ENCODE measurements at places on chromosomes 7 and 10.

- DNase-seq: no peak
Observed at GRCh38 chr7:95686109-95686508, 86.2 kb upstream of the DYNC1I1 start.

DNA sequence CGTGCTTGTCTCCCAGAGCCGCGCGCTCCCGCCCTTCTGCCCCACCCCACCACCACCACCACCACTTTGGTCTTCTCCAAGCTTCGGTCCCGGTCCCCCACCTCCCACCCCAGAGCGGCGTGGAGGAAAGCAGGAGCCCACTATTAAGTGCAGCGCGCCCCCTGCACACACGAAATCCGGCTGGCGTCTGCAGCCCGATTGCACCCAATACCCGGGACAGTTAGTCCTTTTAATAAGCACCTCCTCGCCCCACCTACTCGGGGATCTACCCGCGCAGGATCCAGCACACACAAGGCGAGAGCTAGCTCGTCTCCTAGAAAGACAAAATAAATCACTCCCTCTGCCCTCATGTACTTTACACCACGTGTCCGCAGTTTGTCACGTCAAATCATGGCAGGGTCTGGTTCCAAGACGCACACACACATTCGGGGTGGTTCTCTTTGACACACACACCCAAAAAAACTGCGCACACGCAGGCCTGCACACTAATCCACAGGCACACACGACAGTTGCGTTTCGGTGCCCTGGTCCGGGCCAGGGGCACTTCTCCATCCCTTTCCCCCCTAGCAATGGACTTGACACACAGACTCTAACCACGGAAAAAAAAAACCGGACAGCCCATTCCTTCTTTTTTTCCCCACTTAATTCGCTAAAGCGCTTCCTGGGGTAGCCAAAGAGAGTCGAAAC lies 1.6 kb downstream of the SFMBT2 start:
- DNase-seq: no peak

DNA sequence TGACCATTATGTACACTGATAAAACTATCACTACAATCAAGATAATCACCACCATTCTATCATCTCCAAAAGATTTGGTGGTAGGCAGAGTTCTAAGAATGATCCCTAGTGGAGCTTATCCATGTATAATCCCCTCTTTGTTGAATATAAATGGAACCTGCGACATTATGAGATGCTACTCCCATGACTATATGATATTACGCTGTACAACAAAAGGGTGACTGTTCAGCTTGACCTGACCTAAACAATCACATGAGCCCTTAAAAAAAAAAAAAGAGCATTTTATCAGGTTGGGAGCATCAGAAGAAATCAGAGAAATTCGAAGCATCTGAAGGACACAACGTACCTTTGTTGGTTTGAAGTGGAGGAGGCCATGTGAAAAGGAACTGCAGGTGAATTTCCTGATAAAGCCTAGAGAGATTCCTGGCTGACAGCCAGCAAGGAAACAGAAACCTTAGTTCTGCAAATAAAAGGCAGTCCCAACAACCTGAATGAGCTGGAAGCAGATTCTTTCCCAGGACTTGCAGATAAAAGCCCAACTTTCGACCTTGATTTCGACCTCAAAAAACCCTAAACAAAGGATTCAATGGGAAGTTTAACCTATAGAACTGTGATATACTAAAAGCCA lies 270.7 kb downstream of the ADRA2A start:
- no peak for DNase-seq

DNA sequence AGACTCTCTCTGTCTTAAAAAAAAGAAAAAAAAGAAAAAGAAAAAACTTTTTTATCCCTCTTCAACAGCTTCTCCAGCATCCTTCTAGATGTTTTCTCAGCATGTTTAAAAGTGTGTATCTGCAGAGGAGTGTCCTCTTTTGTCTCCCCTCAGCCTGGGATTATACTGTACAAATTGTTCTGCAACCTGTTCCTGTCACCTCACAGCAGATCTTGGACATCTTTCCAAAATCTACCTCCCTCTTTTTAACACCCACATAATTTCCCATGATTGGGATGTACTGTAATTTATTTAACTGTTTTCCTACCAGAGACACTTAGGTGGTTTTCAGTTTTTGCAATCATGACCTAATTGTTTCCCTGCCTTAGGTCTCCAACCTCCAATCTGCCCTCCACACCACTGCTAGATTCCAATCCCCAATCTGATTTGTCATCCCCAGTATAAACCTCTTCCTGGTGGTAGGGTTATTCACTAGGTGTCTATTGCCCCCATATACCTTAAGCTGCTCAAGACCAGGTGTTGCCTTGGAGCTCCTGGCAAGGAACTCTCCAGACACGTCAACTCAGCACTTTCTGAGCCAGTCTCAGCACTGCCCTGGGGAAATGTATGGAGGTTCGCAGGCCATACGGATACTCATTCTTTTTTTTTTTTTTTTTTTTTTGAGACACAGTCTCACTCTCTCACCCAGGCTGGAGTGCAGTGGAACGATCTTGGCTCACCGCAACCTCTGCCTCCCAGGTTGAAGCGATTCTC lies 17.6 kb upstream of the DDIT4 start:
- no peak for DNase-seq

- DNase-seq: no peak
Observed at GRCh38 chr7:111953611-111954010, 252.6 kb downstream of the DOCK4 start.

GRCh38 chr7:156764766-156765165 lies 124.2 kb downstream of the RNF32 start:
- DNase-seq: no peak

GRCh38 chr7:921581-922333 lies 32.7 kb downstream of the ADAP1 start:
- DNase-seq: no peak

DNA sequence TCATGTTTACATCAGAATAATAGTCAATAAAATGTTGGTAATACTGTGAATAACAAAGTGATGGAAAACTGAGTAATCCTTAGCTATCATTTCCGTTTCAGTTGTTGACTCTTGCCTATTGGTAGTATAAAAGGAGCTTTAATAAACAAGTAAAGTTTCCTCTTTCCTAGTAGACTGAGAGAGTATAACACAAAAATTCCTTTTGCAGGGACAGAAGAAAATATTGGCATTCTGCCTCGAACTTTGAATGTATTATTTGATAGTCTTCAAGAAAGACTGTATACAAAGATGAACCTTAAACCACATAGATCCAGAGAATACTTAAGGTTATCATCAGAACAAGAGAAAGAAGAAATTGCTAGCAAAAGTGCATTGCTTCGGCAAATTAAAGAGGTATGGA lies 9.4 kb downstream of the KIF20B start:
- DNase-seq: no peak

GRCh38 chr10:4767033-4767814 lies 58.8 kb upstream of the AKR1E2 start:
- DNase-seq: no peak

GRCh38 chr10:86303626-86304025 lies 63.0 kb downstream of the GRID1 start:
- no peak for DNase-seq

DNA sequence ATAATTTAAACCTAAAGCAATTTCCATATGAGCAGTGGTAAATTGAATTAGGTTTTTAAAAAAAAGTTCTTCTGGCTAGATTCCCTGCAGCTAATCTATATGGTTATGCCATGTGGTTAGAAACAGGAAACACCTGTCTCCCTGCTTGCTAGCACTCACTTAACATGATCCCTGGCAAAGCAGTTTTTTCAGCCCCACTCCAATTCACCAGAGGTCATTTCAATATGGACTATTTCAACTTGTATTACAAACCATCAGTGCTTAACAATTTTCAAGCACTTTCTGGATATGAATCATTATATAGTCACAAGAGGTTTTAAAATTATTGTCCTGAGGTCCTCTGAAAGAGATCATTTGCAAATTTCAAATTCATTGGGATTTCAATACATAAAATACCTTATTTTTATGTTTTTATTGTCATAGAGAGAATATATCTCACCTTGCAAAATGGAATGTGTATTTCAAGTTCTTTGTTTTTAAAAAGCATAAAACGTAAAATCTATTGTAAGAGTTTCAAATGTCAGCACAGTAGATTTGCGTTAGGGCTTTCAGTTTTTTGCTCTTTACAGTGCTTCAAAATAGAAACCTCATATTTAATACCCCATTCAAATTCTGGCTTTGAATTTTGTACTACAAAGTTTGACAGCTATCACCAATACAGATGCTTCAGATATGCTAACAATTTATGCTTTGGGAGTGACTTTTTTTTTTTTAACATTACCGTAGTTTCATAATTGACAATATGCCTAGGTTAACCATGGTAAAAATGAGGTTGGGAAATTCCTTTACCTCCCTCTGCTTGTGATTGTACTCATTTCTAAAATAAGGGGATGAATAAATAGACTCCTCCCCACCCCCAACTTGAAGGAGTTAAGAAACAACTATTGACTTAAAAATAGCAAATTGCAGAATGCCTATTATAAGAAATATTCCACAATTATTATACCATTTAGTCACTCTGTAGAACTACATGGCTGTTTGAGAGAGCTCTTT lies 117.5 kb upstream of the HGF start:
- DNase-seq: no peak

GRCh38 chr7:120475994-120476393 lies 203.0 kb downstream of the KCND2 start:
- DNase-seq: no peak

DNA sequence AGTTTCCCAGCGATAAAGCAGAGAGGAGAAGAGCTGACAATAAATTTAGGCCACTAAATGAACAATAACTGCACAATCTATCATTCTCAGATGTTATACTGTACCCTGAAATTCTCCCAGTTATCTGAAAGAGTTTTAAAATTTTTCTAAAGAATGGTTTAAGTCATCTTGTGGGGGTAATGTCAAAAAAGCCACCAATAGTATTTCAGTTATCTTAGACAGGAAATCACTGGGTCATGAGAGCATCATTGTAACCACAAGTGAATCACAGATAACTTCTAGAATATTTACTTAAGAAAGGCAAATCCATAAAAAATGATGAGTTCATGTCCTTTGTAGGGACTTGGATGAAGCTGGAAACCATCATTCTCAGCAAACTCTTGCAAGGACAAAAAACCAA lies 147.1 kb downstream of the DNAJB9 start:
- DNase-seq: no peak

DNA sequence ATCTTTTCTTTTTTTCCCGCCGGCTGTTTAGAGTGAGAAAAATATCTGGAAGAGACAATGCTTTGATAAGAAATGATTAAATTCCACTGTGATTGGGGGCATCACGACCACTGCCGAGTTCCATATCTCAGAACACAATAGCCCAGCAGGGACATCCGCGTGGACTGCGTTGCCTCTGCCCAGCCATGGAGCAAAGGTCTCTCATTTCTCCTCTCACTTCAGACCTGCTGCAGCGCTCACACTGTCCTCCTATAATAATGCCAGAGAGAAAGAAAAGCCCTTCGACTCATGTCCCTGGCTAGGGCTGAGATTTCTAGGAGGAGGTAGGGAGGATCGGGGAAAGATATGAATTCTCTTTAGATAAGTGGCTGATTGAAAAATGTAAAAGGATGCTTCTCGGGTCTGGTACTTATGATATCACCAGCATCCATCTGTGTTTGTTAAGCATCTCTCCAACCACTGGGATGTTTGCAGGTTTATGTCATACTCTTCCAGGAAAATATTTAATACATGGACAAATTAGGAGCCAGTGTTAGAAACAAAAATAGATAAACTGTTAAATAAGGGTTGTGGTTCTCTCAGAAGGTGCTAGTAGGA lies 472.9 kb upstream of the AKR1E2 start:
- no peak for DNase-seq

- no peak for DNase-seq
Observed at GRCh38 chr10:132957131-132957530, 14.8 kb upstream of the CFAP46 start.

GRCh38 chr10:75722020-75722419 lies 290.6 kb downstream of the LRMDA start:
- no peak for DNase-seq

GRCh38 chr7:137485818-137486217 lies 142.3 kb upstream of the PTN start:
- no peak for DNase-seq

DNA sequence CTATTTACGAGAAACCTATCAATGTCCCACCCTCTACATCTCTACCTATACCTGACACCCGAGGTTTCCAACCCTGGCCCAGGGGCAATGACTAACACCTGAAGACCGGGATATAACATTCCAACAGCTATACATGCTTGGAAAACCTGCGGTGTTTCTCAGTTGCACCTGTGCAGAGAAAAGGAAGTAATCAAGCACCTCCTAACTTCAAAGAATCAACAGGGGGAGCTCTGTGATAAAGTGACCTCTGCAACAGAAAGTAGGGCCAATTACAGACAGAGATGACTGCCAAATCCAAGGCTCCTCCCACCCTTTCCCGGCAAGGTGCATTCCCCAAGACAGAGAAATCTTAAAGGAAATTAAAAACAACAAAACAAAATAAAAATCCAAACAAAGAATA lies 41.3 kb downstream of the CCDC6 start:
- DNase-seq: no peak

DNA sequence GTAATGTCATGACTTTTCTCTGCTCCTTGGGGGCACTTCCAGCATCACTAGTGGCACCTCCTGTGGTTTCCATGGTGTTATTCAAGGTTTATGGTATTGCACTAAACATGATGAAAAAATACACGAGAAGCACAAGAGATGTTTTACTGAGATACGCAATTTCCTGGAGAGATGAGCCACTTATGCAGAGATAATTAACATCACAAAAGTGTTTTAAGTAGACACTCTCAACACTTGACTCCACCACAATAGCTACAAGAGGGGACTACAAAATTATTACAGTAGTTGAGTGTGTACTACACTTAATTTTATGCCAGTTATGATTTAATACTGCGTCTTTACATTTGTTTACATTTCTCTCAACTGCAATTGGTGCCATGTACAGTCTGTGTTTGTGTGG lies 906.7 kb downstream of the DNAJB9 start:
- no peak for DNase-seq

GRCh38 chr10:49398000-49398861 lies 2.3 kb upstream of the DRGX start:
- DNase-seq: peak; percentile 36

DNA sequence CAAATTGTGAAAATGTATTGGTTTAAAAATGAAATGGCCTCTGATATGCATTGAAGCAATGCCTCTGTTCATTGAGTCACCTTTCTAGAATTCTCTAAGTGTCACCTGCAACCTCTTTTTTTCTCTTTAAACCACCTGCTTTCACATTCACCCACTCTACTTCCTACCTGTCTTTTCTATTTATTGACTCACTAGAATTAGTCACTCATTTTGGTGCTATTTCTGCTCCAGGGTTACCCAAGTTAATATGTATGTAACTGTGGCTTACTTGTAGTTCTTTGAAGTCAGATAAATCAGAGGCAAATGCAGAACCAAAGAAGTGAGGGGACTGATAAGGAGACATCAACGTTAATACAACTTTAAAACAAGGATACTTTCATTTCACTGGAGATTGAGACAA lies 674.7 kb downstream of the CCSER2 start:
- no peak for DNase-seq

- DNase-seq: no peak
Observed at GRCh38 chr10:125392609-125393008, 232.2 kb upstream of the CTBP2 start.

GRCh38 chr10:116124777-116125176 lies 148.2 kb downstream of the GFRA1 start:
- DNase-seq: no peak

GRCh38 chr7:30165590-30165989 lies 30.8 kb downstream of the MTURN start:
- no peak for DNase-seq

All from activated gamma-delta T cell treated with anti-CD3 and anti-CD28 coated beads, Interleukin-2, amount 50 U/mL, for 16 hours (primary cell).